ENCODE measurements at places on chromosomes 3 and 15. TPM values are rescaled to one million over a fixed set of nuclear protein-coding genes. Genes with fewer than 3 reads are reported as not detected.

The PCCB gene
- total RNA-seq = 100 TPM

The ERICH6 gene
- not detected for total RNA-seq

The TMEM43 gene
- total RNA-seq = 29.5 TPM

The MYEF2 gene
- 6.9 TPM for total RNA-seq

GRCh38 chr15:59674361-59674877, 14.7 kb downstream of the BNIP2 start:
- DNase-seq = no peak

All from left ventricle myocardium superior (tissue), 1 donor.